ENCODE measurements at places on chromosomes 5 and 9.

DNA sequence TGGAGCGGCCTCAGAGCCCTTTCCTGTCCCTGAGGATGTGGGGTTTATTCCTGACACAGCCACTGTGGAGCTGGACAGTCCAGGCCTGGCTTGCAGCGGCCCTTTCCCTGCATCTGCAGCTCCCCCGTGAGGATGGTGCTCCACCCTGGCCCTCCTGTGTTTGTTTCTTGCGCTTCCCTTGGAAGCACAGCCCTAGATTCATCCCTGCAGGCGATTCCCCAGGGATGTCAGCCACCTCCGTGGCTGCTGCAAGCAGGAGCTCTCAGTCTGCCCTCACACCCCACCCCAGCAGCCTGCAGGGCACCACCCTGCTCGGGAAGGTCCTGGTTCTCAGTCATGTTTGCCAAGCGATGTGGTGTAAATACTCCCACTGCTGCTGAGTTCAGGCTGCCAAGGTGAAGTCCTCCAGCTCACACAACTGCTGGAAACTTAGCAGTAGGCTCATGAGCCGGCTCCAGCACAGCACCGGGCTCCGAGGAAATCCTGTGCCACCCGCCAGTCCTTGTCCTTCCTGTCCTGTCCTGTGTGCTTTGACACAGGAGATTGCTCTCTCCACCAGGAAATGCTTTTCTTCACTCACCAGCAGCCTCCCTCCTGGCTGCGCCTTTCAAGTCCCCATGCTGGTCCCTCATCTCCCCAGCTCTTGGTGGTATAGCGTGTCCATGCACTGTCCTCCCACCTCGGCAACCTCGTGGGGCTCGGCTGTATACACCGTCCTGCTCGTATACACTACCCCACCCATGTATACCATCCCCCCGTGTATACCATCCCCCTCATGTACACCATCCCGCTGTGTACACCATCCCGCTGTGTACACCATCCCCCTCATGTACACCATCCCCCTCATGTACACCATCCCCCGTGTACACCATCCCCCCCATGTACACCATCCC is 16.2 kb downstream of the ROPN1L start:
- DNase-seq = no peak

DNA sequence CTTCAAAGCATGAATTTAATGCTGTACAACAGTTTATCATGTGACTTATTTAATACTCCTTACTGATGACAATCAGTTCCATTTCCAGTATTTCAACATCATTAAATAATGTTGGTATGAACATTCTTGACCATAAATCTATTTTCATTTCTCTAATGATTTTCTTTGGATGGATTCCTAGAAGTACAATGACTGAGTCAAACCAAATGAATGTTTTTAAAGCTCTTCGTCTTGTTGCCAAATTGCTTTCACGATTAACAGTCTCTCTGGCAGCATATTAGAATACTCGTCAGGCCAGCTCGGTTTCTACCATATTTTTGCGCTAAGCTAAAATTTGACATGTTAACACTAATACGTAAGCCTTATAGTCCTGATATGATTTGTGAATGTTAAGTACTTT is 197.0 kb downstream of the TRPM3 start:
- no peak for DNase-seq

- DNase-seq = peak; percentile 90
Observed at GRCh38 chr5:141960449-141961323, 2.7 kb upstream of the PCDH12 start.

- DNase-seq = no peak
Observed at GRCh38 chr5:94702729-94703128, 84.3 kb downstream of the SLF1 start.

GRCh38 chr9:13414349-13414748 is 134.9 kb upstream of the MPDZ start:
- no peak for DNase-seq

DNA sequence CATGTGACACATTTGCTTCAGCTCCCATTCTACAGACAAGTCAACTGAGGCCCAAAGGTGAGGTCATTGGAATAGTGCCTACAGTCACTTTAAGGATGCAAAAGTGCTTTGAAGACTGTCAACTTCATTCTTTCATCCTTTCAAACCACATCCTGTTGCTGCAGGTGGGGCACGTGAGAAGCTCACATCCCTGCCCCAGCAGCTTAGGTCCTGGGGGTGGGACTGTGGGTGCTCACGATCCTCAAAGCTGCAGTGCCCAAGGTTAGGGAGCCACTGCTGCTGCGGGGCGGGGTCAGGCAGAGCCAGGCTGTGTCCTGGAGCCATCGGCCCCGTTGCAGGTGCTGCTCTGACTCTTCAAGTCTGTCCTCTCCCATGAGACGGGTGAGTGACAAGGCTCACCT is 57.9 kb upstream of the IER5L start:
- DNase-seq = no peak

- no peak for DNase-seq
Observed at GRCh38 chr5:76657091-76657490, 33.9 kb upstream of the F2RL2 start.

DNA sequence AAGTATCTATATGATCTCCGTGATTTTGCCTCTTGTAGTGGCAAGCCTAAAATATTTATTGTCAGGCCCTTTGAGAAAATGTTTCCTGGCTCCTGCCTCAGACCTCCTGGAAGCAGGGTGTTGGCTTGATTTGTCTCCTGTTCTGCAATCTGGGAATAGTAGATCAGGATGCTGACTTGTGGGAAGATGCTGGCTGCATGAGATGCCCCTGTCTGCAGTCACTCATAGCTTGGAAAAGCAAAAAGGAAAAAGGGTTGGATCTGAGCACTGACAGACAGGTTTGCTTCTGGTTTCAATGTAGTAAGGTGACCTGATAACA is 16.7 kb downstream of the TJP2 start:
- DNase-seq = no peak

- no peak for DNase-seq
Observed at GRCh38 chr5:78056901-78057514, 237.5 kb downstream of the AP3B1 start.

GRCh38 chr5:153880106-153880505 is 158.6 kb downstream of the FAM114A2 start:
- DNase-seq = no peak

- DNase-seq = peak; percentile 78
Observed at GRCh38 chr5:132466433-132467286, 23.9 kb downstream of the IRF1 start.

DNA sequence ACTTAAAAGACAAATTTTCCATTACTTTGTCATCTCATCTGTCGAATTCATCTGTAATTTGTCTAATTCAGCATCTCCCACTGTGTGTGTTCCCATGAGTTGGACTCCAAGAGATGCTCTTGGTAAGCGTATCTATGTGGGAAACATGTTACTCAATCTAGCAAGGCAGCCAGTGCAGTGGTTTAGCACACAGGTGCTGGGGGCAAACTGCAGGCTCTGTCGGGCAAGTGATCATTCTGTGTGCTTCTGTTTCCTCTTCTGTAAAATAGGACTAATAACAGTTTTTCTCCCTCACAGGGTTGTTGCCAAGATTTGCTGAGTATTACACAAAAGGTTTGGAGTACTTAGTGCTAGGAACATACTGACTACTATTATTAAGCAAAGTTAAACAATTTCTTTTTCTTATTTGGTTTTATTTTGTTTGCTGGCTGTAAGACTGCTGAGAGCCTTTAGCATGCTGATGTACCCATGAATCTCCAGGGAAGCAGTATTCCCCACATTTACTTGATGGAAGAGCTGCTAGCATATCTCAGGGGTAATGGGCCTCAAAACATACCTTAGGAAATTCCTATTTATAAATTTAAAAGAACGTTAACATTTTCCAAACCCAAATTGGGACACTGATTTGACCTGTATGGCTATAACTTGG is 709 bp upstream of the GAPT start:
- DNase-seq = no peak

- peak; percentile 21 for DNase-seq
Observed at GRCh38 chr9:108184941-108185340, 670.8 kb downstream of the ACTL7B start.

DNA sequence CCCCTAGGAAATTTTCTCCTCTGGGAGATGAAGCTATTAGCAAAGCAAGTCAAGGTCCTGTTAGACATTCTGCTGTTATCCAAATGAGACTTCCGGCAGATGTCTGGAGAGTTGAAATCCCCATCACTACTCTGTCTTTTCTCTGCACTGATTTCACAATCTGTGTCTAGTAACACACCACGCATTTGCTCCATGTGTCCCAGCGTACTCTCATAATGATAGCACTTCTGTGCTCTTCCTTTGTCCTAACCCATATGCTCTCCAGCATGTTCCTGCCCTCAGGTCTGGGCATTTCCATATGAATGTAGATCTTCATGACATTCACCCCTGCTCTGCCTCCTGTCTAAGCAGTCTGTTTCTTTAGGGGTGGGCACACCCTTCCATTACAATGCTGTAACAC is 1949.0 kb upstream of the WWC1 start:
- no peak for DNase-seq

DNA sequence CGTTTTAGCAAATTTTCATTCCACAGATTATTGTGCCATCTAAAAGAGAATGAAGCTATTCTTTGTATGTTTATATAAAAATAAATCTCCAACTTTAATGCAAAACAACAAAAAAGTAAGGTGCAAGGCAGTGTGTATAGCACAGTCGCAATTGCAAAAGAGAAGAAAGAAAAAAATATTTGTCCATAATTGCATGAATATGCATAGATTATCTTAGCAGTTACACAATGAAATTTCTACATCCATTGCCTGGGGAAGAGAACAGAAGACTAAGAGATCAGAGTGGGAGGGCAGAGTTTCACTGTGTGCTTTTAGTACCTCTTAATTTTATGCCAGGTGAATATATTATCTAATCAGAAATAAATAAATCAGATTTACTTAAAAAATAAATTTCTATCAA is 86.4 kb upstream of the LHFPL2 start:
- DNase-seq = peak; percentile 34

- no peak for DNase-seq
Observed at GRCh38 chr9:76624391-76625048, 139.7 kb upstream of the PCA3 start.

DNA sequence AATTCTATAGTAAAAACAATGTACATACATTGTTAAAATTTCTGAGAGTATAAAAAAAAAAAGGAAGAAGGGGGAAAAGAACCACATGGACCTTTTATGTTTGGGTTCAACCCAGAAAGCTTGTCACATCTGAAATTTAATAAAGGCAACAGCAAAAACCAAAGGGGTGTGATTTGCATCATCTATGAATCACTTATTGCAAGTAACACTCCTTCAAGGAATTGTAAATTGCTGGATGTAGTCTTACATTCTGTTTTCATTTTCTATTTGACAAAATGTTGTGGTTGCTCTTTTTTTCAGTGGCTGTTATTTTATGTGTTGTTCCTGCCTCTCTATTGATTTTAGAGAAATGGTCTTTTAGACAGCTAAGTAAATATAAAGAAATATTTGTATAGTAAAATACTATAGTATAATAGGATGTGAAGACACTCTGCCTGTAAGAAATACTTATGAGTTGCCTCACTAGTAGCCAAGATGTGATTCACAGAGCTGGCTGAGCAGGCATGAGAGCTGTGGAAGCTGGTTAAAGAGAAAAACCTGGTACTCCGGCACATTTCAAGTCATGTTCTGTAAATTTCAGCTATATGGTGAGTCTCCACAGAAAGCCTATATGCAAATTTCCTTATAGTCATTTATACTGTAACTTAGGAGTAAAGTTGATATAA is 131.1 kb upstream of the CNTLN start:
- no peak for DNase-seq

DNA sequence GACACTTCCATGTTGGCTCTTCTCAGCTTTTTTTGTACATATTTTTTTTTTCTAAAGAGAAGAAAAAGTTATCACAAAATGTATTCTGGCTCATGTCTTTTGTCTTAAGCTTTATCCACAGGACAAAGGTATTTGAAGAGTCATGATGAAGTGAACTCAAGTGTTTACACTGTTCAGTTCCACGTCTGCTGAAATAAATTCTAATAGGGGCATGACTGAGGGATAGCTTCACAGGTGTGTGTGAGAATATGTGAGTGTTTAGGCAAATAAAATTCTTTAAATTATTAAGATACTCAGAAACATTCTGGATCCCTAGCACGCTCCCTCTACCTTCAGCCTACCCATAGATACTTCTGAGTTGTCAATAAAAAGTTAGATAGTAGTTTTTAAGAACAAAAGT is 59.8 kb downstream of the BAAT start:
- no peak for DNase-seq

- no peak for DNase-seq
Observed at GRCh38 chr5:39040875-39041274, 33.3 kb downstream of the RICTOR start.

- DNase-seq = no peak
Observed at GRCh38 chr9:125404733-125405132, 143.1 kb downstream of the GAPVD1 start.

DNA sequence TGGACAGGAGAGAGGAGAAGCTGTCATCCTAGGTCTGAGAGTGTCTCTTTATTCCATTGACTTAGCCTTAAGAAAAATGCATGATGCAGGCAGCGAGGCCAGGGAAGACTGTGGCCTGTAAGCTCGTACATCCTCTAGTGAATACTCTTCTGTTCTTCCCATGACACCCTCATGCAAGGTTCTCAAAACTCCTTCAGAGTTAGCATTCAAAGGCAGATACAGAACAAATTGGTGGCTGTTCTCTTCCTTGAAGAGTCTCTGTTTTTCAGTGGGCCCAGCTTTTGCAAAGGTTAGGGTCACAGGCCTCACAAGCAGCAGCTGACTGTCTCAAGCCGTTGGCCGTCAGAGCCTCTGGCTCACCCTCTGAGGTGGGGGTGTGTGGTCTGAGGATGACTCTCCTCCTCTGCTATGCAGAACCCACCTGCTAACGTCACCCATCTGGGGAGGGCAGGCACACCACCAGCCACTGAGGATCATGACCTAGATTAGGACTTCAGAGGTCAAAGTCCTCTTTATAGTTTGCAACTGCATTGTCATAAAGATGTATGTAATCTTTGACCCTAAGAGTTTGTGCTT is 15.1 kb downstream of the ADCY2 start:
- DNase-seq = no peak

- DNase-seq = no peak
Observed at GRCh38 chr5:73322437-73323076, 126.0 kb downstream of the FOXD1 start.

DNA sequence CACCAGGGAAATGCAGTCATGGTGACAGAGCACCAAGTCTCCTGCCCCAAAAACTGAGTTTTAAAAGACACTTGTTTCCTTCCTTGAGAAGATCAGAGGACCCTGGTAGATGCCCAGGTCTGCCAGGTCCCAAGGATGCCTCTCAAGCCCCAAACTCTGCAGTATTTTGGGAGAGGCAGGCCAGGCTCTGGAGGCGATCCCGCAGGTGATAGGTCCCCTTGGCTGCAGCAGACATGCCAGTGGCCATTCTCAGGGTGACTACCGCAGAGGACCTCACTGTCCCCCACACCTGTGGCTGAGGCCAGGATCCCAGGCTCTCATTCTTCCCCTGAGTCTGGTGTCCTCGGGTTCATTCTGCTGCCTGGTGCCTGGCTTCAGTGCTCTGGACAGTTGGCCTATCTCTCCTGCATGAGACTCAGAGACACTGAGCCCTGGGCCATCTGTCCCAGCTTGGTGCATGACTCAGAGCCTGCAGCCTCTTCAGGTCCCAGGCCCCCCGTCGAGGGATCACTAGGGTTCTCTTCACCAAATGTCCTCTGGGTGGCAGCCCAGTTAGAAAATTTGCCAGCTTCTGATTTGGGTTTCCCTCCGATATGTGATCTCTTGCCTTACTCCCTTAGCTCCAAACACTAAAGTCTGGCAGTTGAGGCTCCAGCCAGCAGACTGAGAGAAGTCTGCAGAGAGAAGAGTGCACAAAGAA is 59.7 kb upstream of the GARNL3 start:
- DNase-seq = no peak

GRCh38 chr9:102779356-102779755 is 215.8 kb upstream of the CYLC2 start:
- no peak for DNase-seq

- no peak for DNase-seq
Observed at GRCh38 chr5:121373371-121373770, 478.3 kb upstream of the FTMT start.

All from inflammatory macrophage treated with lipopolysaccharide for 4 hours (primary cell).